ENCODE measurements at places on chromosomes 1 and 21.

- DNase-seq: peak; percentile 68
These were observed 159.2 kb downstream of the RUNX1 start for GRCh38 chr21:34889676-34890469.

- no peak for DNase-seq
These were observed 26.2 kb upstream of the KIF26B start for GRCh38 chr1:245128381-245129101.

DNA sequence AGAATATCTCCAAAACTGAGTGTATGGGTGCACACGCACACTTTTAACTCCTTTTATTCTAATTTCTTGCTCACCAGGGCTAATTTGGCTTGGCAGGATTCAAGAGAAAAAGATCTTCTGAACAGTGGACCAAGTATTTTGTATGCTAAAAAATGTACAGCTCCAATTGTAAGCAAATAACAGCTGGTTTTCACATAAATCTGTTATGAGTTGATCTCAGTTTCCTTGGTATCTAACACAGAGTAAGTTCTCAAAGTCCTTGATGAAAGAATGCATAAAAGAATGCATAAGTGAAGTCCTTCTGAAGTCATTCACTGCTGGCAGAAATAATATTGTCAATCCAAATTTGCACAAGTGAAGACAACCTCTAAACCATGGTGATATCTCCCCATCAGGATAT lies 213.0 kb downstream of the OMA1 start:
- no peak for DNase-seq

DNA sequence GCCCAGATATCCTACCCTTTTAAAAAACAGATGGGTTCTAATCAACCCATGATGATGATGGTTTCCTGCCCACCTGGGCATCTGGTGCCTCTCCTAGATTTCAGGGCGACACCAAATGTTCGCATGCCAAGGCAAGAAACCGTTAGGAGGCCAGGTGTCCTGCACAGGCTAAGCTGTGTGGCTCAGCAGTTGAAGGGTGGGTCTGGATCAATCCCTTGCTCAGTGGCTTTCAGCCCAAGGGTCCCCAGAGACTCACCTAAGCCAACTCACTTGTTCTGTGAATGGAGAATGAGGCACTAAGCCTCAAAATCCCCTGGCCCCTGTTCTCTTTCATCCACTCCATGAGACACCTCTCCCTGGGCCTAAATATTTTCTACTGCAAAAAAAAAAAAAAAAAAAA lies 169.1 kb upstream of the EDN2 start:
- no peak for DNase-seq

DNA sequence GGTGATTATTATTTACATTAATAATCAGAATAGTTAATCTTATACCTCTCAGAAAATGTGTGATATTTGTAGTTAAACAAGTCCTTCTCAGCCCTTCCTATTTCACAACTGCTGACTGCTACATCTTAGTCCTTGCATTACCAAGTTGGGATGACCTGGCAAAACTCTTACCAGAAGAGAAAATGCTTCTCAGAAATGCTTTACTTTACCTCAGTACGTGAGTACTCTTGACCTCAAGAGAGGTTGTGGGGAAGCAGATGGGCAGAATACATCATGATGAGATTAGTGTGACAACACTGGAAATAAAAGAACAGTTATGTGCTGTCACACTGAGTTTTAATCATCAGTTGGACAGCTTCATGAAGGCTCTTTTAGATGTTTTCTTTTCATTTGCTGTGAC lies 16.2 kb downstream of the CFAP126 start:
- DNase-seq: no peak

DNA sequence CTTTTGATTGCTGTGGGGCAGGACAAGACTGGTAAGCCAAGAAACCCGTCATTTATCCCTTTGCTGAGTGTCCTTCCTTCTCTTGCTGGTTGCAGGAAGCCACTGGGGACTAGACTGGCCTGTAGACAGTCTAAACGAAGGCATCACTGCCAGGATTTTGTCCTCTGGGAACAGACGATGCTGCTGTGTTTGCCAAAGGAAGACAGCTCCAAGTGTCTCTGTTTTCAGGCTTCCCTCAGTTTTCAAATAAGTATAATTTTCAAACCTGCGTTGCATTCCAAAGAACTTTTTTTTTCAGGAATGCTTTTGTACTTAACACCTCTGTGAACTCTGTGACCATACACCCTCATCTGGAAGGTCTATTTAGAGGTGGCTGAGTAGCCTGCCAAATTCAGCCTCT lies 269.4 kb downstream of the HLX start:
- no peak for DNase-seq

GRCh38 chr1:38152351-38153065 lies 105.9 kb upstream of the POU3F1 start:
- DNase-seq: no peak

DNA sequence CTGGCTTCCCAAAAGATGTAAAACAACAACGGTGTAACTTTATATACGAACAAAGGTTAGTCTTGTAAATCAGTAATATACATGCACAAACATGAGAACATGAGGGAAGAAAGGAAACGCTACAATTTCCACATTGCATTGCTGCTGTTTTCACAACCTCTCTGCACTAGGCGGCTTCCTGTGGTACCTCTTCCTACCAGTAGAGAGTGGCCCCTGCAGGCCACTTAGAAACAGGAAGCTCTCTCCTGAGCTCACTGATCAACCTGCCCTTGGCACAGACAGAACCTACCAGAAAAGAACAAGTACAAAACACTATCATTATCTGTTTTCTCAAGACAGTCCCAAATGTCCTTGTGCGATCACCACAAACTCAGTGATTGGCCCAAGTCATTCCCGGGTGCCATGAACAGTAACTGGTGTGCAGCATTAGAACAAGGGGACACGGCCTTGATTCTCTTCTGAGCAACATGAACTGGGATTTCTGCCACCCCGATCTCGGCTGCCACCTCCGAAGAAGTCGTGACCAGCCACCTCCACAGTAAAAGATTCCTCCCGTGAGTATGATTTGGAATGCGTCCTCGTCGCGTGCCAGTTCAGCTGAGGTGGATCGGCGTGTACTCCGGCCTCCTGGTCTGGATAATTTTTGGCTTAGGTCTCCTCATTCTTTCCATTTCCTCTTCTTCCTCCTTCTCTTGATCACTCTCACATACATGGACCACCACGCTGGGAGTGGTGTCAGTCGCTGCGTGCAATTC lies 5.7 kb upstream of the KCNE1 start:
- no peak for DNase-seq

DNA sequence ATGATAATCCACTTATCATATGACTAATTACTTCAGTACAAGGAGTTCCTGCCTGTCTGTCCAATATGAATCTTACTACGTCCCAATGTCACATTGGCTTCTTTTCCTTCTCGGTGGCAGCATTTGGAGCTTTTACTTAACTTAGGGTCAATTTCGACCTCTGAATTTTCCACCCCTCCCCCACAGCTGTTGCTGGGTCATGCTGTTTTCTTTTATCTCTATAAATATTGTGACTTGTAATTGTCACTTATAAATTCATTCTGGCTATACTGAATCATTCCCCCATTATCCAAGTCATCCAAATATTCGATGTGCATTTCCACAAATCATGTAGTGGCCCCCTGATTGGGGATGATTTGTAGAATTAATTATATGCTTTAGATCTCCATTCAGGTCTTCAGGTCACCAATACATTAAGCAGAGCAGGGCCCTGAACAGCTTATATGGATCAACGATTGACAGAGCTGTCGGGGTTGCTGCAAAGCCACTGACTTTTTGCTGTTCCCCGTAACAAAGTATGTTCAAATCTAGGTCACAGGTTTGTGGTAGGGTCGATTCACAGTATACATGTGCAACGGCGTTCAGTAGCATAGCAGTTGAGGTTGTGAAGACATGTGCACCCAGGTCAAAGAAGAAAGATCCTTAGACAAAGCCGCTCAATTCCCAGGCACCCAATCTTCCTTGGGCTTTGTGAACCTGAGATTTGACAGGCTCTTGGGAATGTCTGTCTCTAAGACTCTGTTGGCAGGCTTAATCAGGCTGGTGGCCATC lies 18.3 kb upstream of the RNU1-4 start:
- DNase-seq: no peak

- DNase-seq: no peak
These were observed 92.4 kb downstream of the NTPCR start for GRCh38 chr1:233042834-233043233.

GRCh38 chr1:5727191-5727590 lies 265.0 kb downstream of the NPHP4 start:
- DNase-seq: no peak

GRCh38 chr1:44571712-44572571 lies 102.3 kb downstream of the TMEM53 start:
- DNase-seq: no peak

DNA sequence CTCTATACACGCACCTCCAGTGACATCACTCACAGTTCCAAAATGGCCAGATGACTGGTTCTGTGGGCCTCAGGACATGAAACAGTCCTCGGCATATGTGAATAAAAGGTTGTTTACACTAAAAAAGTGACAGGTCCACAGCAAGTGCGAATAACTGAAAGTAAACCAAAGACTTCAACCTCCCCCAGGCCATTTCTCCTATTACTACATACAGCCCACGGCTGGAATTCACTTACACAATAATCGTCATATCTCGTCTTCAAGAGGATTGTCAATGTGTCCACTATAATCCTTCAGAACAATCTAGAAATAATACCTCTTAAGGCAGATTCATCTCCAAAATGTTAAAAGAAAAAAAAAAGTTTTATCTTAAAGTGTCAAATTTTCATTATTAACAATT lies 1.9 kb upstream of the PRDM15 start:
- no peak for DNase-seq

- DNase-seq: no peak
These were observed 59.8 kb downstream of the MPZL1 start for GRCh38 chr1:167781558-167781957.

DNA sequence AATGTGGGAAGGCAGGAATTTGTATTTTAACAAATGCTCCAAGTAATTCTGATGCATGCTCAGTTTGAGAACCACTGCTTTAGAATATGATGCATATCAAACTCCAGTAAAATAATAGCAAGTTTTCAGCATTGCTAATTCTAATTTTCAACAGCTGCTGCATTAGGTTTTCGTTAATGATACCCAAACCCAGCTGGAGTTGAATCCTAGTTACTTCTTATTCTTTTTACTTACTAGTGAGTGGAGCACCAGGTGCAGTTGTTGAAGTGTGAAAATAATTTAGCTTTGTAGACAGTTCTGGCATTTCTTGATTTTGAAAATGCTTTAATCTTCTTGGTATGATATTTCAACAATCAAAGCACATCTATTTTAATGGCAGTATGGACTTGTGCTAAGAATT lies 138.5 kb downstream of the HS2ST1 start:
- DNase-seq: no peak

DNA sequence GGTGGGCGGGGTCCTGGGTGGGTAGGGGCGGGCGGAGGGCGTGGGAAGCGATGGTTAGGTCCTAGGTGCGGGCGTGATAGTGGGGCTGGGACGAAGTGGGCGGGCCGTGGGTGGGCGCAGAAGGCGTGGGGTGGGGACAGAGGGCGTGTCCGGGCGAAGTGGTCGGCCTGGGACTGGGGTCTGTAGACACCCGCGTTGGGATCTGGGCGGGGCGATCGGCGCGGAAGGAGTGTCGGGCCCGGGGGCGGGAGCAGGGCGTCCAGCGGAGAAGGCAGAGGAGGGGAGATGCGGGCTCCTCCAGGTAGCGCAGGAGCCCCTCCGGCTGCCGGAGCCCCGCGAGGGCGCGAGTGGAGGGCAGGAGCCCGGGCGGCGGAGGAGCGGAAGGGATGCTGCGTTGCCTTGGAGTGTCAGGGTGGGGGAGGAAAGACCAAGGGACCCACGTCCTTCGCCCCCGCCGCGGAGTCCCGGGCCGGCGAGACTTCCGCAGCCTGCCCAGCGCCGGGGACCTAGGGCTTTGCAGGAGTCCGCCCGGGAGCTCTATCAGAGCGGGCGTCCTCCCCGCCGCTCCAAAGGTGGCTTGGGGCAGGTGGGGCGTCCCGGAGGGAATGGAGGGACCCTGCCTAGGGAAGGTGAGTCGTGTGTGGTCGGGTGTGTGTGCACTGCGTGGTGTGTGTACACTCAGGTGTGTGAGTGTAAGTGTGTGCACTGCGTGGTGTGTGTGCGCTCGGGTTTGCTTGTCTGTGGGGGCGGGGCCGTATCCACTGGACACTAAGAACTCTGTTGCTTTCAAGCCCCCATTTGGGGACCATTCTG lies 27.0 kb upstream of the PRSS38 start:
- DNase-seq: no peak

DNA sequence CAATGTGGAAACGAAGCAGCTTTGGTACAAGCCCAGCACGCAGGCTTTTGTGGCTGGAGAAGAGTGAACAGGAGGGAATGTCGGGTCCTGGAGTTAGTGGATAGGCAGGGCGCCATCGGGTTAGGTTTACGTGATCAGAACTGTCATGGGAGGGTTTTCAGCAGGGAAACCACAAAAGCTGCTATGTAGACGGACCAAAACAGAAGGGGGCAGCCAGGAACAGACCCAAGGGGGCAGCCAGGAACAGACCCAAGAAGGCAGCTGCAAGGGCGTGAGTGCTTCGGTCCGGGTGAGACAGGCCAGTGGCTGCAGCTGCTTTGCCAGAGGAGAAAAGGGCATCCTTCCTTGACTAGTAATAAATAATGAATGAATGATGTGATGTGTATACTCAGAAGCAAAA lies 77.5 kb upstream of the KIF1B start:
- no peak for DNase-seq

DNA sequence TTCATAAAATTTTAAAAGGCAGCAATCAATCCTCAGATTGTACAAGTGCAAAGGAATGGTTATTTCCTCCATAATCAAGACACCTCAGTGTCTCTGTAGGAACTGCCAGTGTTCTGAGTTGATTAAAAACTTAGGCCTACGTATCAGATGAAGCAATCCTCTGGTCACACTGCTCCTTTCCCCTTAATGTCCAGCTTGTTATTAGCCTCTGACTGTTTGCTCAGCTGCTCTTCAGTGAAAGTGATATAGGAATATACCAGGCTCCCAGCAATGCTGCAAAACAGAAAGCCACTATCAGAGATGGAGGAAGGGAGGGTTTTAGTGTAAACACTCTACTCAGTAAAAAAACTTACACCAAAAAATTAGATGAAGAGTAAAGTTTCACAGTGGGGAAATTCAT lies 49.8 kb downstream of the SLC35D1 start:
- DNase-seq: no peak

DNA sequence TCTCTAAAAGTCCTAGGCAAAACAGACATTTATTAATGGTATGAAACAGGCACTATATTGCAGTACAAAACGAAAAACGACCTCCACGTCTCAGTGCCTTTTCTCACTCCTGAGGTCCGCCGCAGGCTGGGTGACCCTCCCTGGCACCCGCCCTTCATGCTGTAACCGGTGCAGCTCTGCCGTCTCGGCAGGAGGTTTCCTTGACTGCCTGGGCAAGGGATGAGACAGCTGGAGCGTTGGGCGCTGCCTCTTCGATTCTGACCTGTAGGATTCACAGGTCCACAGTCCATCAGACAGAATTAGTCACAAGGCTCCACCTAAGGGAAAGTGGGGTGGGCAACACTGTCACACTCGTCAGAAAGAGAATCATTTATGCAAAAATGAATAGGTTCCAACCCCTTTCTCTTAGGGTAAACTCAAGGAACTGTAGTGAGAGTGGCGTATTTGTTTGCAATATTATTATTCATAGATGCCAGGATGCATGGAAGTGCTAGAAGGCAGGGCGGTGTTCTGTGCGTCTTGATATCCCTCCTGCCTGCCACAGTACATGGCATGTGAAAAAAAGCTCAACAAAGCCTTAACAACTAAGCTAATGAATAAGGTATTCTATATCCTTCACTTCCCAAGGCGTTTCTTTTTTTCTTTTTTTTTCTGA lies 23.5 kb upstream of the ZBTB18 start:
- no peak for DNase-seq

GRCh38 chr1:228546541-228547463 lies 59.6 kb downstream of the RNF187 start:
- no peak for DNase-seq
